Psoas muscle (tissue), 8 donors: ENCODE measurements at places on chromosomes 12 and 14. TPM values are rescaled to one million over a fixed set of nuclear protein-coding genes. Genes with fewer than 3 reads are reported as not detected.

ZNF605 gene
- 1.6 TPM for polyA plus RNA-seq

IFNG-AS1 gene
- not detected for polyA plus RNA-seq

TAS2R14 gene
- 0.85 TPM for polyA plus RNA-seq

DNA sequence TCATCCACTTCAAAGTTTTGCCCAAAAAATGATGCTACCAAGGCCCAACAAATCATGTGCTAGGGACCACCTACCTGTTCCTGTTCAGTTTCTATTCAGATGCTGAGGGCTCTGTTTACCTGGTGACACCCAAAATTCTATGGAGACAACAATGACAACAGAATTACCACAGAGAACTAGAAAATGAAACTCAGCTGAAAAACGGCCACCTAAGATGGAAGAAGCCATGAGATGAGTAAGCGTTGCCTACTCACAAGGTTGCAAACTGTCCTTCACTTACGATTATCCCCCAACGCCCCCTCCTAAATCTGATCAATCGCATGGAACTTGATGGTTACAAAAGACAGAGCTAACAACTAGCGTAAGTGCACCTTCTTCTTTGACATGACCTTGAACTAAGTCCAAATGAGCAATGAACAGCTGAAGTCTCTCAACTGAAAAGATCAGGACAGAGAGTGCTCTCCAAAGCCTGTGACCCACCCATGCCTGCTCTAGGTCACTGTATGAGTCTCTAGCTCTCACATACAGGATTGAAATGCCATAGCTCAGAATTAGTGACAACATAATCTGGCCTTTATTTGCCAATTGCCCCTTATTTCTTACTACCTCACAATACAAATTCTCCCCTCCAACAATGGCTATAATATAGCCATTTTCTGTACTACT, at the start of gene RNASE11:
Gene RNASE11 (minus strand): TSS at position 513 of the 666 bp plus-strand sequence.
- no peak for DNase-seq

DNA sequence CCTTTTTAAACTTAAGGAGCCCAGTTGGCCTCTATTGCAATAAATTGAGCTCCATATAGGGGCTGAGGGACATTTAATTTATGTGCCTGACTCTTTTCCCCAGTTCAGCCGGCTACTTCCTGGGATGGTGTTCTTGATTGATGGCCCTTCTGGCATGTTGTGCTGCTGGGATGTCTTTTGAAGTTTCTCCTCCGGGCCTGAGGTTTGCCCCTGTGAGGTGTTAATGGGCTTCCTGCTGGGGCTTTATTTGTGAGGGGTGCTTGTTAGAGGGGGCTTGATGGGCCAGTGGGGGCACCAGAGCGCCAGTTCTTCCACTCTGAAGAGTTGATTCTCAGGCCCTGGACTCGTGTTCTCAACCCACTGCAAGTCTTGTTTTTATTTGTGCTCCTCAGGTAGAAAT, 69.6 kb downstream of the CHST11 start:
- DNase-seq: no peak

OVCH1 gene
- 0.04 TPM for polyA plus RNA-seq

GRCh38 chr12:93363841-93364297, 13.9 kb upstream of the NUDT4 start:
- no peak for DNase-seq
